NCI-H2171 (cell line): ENCODE measurements at places on chromosomes 6 and 20.

DNA sequence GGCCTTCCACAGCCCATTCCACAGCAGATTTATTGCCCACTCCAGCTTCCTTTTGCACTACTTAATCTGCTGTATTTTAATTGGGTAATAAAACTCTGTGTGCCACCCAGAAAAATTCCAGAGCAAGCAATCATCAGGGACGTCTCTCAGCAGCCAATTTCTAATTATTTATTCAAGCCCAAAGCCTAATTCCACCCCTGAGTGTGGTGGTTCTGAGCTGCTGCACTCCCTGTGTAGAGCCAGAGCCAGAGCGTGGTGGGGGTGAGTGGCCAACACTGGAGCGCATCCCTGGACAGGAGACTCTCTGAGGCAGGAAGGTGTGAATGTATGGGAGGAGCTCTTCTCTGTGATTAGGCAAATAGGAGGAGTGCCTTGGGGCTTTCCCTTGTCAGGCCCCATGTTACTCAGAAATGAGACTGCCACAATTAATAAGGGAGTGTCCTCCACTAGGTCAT lies 66.1 kb downstream of the CD24 start:
- DNase-seq: no peak

DNA sequence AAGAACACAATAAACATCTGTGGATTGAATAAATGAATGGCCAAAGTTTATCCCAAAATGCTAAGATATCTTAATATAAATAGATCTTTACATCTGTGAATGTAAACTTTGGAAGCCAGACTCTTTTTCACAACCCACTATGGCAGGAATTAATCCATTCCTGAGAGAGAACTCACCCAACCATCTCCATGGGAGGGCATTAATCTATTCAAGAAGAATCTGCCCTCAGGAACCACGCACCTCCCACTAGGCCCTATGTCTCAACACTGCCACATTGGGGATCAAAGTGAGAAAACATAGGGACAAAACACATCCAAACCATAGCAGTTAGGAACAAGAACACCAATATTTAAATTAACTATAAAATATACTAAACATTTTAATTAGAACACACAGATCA lies 3.4 kb downstream of the UBE3D start:
- DNase-seq: no peak

- no peak for DNase-seq
Observed at GRCh38 chr6:11414176-11414963, 123.2 kb upstream of the TMEM170B start.

DNA sequence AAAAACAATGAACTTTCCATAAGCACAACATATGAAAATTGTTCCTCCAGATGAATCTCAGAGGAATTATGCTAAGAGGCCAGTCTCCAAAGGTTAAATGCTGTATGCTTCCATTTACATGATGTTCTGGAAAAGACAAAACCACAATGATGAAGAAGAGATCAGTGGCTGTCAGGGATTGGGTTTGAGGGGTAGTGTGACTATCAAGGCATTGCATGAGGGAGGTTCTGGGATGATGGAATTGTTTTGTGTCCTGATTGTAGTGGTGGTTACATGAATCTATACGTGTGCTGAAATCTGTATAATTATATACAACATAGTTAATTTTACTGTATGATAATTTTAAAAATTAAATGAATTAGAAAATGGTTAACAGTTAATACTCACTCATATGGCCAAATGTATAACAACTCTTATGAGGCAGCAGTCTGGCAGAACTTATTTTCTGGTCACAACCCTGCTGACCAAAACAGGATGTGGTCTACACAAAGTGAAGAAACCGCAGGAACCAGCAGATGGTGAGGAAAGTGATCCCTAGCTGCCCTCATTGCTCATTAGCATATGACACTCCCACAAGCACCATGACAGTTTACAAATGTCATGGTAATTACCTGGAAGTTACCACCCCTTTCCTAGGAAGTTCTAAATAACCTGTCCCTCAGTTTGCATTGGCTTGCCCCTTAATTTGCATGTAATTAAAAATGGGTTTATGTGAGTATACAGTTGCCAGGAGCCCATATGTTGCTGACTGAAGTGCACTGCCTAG lies 31.9 kb downstream of the NSFL1C start:
- DNase-seq: peak; percentile 72

GRCh38 chr6:144395014-144395413 lies 109.9 kb downstream of the UTRN start:
- DNase-seq: no peak

GRCh38 chr20:19918965-19919329 lies 98.2 kb upstream of the NAA20 start:
- peak; percentile 79 for DNase-seq
